ENCODE measurements at places on chromosomes 2 and 18. TPM values are rescaled to one million over a fixed set of nuclear protein-coding genes. Genes with fewer than 3 reads are reported as not detected.

MARCHF4 gene
- total RNA-seq = 1.2 TPM

SATB2 gene
- 2.5 TPM for total RNA-seq

SYT4 gene
- total RNA-seq = not detected

IL1F10 gene
- total RNA-seq = not detected

OTX1 gene
- 0.17 TPM for total RNA-seq

TCF23 gene
- total RNA-seq = not detected

ANKRD62 gene
- total RNA-seq = not detected

HOXD3 gene
- not detected for total RNA-seq

RAMP1 gene
- 23.4 TPM for total RNA-seq

UGT1A3 gene
- total RNA-seq = not detected

GALNT14 gene
- total RNA-seq = 1.0 TPM

LRATD1 gene
- 1.3 TPM for total RNA-seq

MALL gene
- 6.7 TPM for total RNA-seq

GRHL1 gene
- 0.50 TPM for total RNA-seq

SERPINB3 gene
- not detected for total RNA-seq

CERKL gene
- 0.15 TPM for total RNA-seq

FBXO48 gene
- total RNA-seq = 0.30 TPM

NABP1 gene
- 18.0 TPM for total RNA-seq

OSGEPL1 gene
- 10.0 TPM for total RNA-seq

KIAA2012 gene
- not detected for total RNA-seq

MC2R gene
- total RNA-seq = not detected

PDCD1 gene
- not detected for total RNA-seq

GLI2 gene
- total RNA-seq = 6.2 TPM

RRM2 gene
- 186 TPM for total RNA-seq

HK2 gene
- 4.6 TPM for total RNA-seq

MAP3K19 gene
- not detected for total RNA-seq

PELI1 gene
- 2.4 TPM for total RNA-seq

MTA3 gene
- 17.5 TPM for total RNA-seq

CCDC74B gene
- total RNA-seq = 6.2 TPM

GCG gene
- not detected for total RNA-seq

CHRNG gene
- not detected for total RNA-seq

RESP18 gene
- not detected for total RNA-seq

REG3A gene
- total RNA-seq = not detected

SELENOI gene
- total RNA-seq = 10.3 TPM

CFC1 gene
- not detected for total RNA-seq

CYP1B1 gene
- 86.6 TPM for total RNA-seq

ASB18 gene
- total RNA-seq = not detected

EN1 gene
- total RNA-seq = 0.17 TPM

EFR3B gene
- 0.50 TPM for total RNA-seq

STPG4 gene
- total RNA-seq = not detected

SLC4A5 gene
- total RNA-seq = under 0.01 TPM

KCNIP3 gene
- 2.0 TPM for total RNA-seq

Data from bronchus fibroblast of lung (primary cell).